ENCODE measurements at places on chromosomes 3 and 15.

GRCh38 chr3:31191354-31191753 lies 296.9 kb upstream of the GADL1 start:
- DNase-seq = no peak

- no peak for DNase-seq
Observed at GRCh38 chr3:19457449-19457848, 309.1 kb downstream of the KCNH8 start.

DNA sequence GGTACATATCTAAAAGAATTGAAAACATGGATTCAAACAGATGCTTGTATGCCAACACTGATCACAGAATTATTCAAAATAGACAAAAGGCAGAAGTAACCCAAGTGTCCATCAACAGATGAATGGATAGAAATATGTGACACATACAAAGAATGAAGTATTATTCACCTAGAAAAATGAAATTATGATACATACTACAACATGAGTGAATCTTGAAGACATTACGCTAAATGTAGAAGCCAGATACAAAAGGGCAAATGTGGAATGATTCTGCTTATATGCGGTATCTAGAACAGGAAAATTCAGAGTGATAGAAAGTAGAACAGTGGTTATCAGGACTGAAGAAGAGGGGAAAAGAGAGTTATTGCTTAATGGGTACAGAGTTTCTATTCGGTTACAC lies 26.2 kb upstream of the SLC12A8 start:
- DNase-seq = no peak

- no peak for DNase-seq
Observed at GRCh38 chr3:114904633-114905032, 242.5 kb downstream of the ZBTB20 start.

- DNase-seq = no peak
Observed at GRCh38 chr3:73503781-73504180, 121.0 kb downstream of the PDZRN3 start.

GRCh38 chr3:124584552-124585391 lies 145.5 kb upstream of the UMPS start:
- peak; percentile 73 for DNase-seq

Data from HepG2 (cell line).